ENCODE measurements at places on chromosomes 2 and 18.

DNA sequence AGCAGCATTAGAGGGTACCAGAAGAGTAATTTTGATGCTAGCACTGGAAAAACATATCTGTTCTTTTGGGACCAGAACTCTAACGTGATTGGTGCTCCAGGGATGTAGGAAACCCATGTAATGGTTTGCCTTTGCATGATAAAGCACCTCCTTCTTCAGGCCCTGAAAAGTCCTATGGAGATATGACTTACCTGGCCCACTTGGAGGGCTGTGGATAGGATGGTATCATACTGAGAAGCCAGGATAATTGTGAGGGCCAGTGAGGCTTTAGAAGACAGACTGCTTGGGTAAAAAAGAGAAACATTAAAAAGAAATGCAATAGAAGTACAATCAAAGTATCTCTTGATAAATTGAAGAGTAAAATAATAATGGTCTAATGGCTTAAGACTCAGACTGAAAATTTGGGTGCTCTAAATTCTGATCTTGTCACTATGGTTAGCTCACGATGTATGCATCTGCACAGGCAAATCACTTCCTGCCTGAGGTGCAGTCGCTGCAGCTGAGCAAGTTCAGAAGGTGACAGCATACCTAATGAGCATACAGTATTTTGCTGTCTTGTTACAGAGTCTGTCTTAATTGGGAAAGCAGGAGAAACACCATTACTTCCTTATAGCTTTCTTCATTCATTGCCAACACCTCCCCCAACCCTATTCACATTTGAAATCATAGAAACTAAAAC, 371.5 kb downstream of the NUP35 start:
- no peak for DNase-seq

- DNase-seq, result no peak
Observed at GRCh38 chr18:54714851-54715250, 113.4 kb upstream of the RAB27B start.

DNA sequence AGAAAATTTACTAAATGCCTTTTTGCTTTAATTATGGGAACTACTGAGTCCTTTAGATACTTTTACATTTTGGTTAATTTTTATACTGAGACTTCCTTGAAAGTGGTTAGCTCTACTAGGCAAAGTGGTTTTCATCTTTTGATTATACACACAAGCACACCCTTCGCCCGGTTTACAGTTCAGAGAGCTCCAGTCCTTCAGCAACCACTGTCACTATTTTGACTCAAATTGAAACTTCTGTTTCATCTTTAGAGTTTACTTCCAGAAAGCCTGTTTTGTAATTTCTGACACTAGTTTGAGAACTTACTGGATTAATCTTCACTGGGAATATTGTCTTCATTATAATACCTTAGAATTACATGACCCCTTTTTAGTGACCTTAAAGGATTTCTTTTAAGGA, 140.3 kb upstream of the FOSL2 start:
- DNase-seq, result no peak

DNA sequence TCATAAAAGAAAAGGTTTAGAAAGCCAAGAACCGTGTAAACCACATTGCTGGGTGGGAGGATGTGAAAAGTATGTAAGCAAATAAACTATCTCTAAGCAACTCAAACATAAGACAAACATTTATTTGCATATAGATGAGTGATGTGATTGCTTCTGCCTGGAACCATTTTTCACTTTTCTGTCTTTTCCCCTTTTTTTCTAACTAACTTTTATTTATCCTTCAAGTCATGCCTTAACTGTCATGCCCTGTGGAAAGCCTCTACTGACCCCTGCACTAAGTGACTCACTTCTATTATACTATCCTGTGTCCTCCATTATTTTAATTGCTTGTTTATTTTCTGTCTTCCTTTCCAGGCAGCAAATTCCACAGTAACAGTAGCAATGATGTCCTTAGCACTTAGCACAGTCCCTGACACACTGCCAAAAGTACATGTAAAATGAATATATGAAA, 87.5 kb upstream of the CTAGE1 start:
- no peak for DNase-seq

- no peak for DNase-seq
Observed at GRCh38 chr2:67289921-67290371, 107.2 kb upstream of the ETAA1 start.

- DNase-seq, result no peak
Observed at GRCh38 chr2:191983186-191983585, 136.3 kb upstream of the CAVIN2 start.

DNA sequence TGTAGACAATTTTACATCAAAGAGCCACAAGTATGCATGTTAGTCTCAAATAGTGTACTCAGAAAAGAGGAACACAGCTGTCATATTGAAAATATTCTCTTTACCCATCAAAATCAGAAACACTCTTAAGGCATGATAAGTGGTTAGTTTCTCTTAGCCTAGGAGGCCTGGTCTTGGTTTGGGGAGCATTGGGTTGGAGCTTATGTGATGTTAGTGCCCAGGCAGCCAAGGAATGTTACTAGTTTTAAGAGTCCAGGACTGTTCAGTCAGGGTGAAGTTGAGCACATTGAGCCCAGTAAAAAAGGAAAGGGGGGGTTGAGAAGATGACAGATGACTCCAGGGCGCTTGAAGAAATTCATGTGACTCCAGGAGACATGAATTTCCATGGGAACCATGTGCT, 340.6 kb downstream of the HRH4 start:
- no peak for DNase-seq

GRCh38 chr2:173278794-173279526, 75.7 kb upstream of the CDCA7 start:
- no peak for DNase-seq

- no peak for DNase-seq
Observed at GRCh38 chr2:861655-862354, 88.8 kb upstream of the SNTG2 start.

Measured in NCI-H1694 treated with DMSO at 0.1 percent for 48 hours (cell line).